ENCODE measurements at places on chromosomes 12 and 14.

GRCh38 chr14:75825147-75825592, 156.6 kb downstream of the TGFB3 start:
- no peak for DNase-seq
- H3K36me3 ChIP-seq, result peaks cover 5% of the 10 kb centered on the region
- H3K4me3 ChIP-seq, result no peak overlapping the region
- H3K27ac ChIP-seq, result no peak overlapping the region
- no peaks in the 10 kb centered on the region for H3K27me3 ChIP-seq

GRCh38 chr12:94091624-94092023, 56.8 kb upstream of the PLXNC1 start:
- no peaks in the 10 kb centered on the region for H3K36me3 ChIP-seq
- no peaks in the 10 kb centered on the region for H3K4me1 ChIP-seq
- H3K27me3 ChIP-seq, result peaks cover 3% of the 10 kb centered on the region
- H3K27ac ChIP-seq, result no peak overlapping the region

DNA sequence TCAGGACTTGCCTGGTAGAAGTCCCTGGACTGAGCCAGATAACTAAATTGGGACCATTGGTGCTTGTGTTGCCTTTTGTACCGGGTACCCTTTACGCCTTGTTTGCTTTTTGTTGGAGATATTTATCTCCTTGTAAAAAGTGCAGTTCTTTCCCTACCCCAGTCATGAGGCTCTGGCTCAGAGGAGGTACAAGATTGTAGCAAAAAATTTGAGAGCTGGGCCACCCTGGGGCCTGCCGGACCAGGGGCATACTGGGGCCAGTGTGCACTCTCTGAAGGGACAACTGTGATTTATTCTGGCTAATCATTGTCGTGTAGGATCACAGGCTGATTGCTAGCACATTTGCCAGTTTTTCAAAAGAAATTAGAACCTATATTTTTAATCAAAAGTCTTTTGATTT, 13.2 kb downstream of the TPCN1 start:
- DNase-seq, result no peak
- peaks cover 7% of the 10 kb centered on the region for H3K27me3 ChIP-seq
- peaks cover 21% of the 10 kb centered on the region for H3K4me1 ChIP-seq
- H3K27ac ChIP-seq, result no peak overlapping the region
- no peak overlapping the region for H3K4me3 ChIP-seq

GRCh38 chr12:89731089-89731488, 22.5 kb upstream of the ATP2B1 start:
- no peak overlapping the region for H3K27ac ChIP-seq
- H3K27me3 ChIP-seq, result no peaks in the 10 kb centered on the region
- DNase-seq, result no peak

- H3K4me3 ChIP-seq, result no peak overlapping the region
- peaks cover 7% of the 10 kb centered on the region for H3K27me3 ChIP-seq
- H3K27ac ChIP-seq, result no peak overlapping the region
- H3K36me3 ChIP-seq, result no peaks in the 10 kb centered on the region
Observed at GRCh38 chr14:56846970-56847930, 37.0 kb upstream of the OTX2 start.

- H3K36me3 ChIP-seq, result peaks cover 15% of the 10 kb centered on the region
- H3K27me3 ChIP-seq, result no peaks in the 10 kb centered on the region
- H3K4me1 ChIP-seq, result no peaks in the 10 kb centered on the region
- H3K27ac ChIP-seq, result no peak overlapping the region
- no peak for DNase-seq
Observed at GRCh38 chr14:50740856-50741255, 72.8 kb upstream of the SAV1 start.

GRCh38 chr12:48795550-48796455, 6.9 kb upstream of the ADCY6 start:
- no peaks in the 10 kb centered on the region for H3K36me3 ChIP-seq
- H3K27me3 ChIP-seq, result peaks cover 5% of the 10 kb centered on the region
- peak overlapping the region; percentile 1 for H3K4me3 ChIP-seq
- DNase-seq, result peak; percentile 69
- peaks cover 3% of the 10 kb centered on the region for H3K4me1 ChIP-seq

GRCh38 chr14:104244221-104245011, 106.0 kb downstream of the KIF26A start:
- H3K36me3 ChIP-seq, result peaks cover 5% of the 10 kb centered on the region
- H3K4me1 ChIP-seq, result no peaks in the 10 kb centered on the region
- H3K4me3 ChIP-seq, result no peak overlapping the region
- no peak overlapping the region for H3K27ac ChIP-seq
- no peak for DNase-seq

DNA sequence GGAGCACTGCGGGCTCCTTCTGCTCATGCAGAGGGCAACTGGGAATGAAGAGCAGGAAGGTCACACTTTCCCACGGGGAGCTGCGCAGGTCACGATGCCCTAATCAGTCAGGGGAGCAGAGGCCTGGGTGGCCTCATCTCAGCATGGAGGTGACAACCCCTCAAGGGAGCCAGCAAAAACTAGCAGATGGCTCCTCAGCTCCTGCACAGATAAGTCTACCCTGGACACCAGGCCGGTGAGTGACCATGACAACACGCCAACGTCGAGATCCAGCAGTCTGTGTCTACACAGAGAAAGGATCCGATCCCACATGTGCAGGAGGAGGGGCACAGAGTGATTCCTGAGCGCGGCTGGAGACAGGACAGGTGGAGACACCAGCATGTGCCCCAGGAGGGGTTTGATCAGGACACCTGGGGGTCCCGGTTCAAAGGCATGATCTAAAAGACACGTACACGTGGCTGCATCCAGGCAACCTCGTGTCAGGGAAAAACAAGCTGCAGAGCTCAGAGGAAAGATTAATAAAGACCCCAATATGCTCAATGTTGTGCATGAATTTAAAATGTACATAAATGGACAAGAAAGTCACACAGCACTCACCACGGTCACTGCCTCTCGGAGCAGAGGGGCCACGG, 153.7 kb upstream of the SFSWAP start:
- no peaks in the 10 kb centered on the region for H3K36me3 ChIP-seq
- H3K4me1 ChIP-seq, result no peaks in the 10 kb centered on the region
- H3K4me3 ChIP-seq, result no peak overlapping the region
- peaks cover 5% of the 10 kb centered on the region for H3K27me3 ChIP-seq
- DNase-seq, result no peak

- H3K4me1 ChIP-seq, result no peaks in the 10 kb centered on the region
- DNase-seq, result no peak
- H3K36me3 ChIP-seq, result peaks cover 4% of the 10 kb centered on the region
- H3K27ac ChIP-seq, result no peak overlapping the region
- H3K4me3 ChIP-seq, result no peak overlapping the region
- H3K27me3 ChIP-seq, result no peaks in the 10 kb centered on the region
Observed at GRCh38 chr14:106509807-106510206, 983.4 kb downstream of the TMEM121 start.

- DNase-seq, result no peak
- H3K4me1 ChIP-seq, result no peaks in the 10 kb centered on the region
- no peak overlapping the region for H3K27ac ChIP-seq
- no peak overlapping the region for H3K4me3 ChIP-seq
- no peaks in the 10 kb centered on the region for H3K27me3 ChIP-seq
- H3K36me3 ChIP-seq, result no peaks in the 10 kb centered on the region
Observed at GRCh38 chr14:66641861-66642635, 134.1 kb downstream of the GPHN start.

All from endothelial cell (in vitro differentiated cells).